ENCODE measurements at places on chromosomes 3 and 15.

DNA sequence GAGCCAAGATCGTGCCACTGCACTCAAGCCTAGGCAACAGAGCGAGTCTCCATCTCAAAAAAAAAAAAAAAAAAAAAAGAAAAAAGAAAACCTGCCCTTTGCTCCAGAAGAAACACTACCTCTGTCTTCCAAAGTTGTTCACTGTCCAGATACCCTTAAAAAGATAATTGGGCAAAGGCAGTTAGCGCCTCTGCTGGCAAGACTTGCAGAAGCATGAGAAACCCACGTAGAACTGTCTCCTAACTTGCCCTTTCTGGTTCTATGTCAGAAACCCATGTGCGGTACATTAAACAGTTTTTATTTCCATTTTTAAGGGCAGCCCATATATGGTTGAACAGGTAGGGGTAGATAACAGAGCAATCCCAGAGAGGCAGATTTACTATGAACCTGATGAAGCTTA is 1026.4 kb downstream of the ROBO2 start:
- DNase-seq: no peak

DNA sequence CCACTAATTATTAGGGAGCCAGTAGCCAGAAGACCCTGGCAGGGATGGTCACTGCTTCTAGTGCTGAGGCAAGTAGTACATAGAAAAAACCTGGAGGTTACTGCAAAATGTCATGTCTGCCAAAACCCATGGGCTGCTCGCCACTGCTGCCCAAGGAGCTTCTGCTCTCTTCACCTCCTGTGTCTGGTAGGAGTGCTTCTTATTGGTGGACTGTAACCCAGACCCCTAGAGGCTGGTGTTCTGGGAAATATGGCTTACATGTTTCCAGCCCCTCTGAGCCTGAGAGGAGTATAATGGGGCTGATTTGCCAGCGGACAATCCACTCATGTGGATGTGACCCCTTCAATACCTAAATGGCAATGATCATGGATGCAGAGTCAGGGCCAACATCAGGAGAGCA is 286.4 kb downstream of the EPHB1 start:
- DNase-seq: no peak

GRCh38 chr3:147699175-147699838 is 290.1 kb downstream of the ZIC1 start:
- DNase-seq: no peak

DNA sequence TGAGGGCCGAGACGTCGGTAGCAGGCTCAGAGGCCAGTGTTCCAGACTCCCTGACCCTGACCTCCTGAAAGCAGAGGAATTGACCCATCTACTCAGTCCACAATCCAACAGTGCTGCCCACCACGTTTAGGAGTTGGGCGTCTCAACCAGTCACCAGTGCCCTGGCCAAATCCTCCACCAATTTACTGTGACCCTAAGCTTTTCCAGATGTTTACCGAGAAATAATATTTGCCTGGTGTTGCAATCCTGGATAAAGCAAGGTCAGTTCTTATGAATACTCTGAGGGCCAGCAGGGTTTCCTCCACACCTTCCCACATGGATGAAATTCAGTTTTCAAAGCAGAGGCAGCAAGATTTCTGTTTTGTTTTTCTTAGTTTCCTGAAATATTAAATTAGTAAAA is 7.5 kb upstream of the APOD start:
- no peak for DNase-seq

DNA sequence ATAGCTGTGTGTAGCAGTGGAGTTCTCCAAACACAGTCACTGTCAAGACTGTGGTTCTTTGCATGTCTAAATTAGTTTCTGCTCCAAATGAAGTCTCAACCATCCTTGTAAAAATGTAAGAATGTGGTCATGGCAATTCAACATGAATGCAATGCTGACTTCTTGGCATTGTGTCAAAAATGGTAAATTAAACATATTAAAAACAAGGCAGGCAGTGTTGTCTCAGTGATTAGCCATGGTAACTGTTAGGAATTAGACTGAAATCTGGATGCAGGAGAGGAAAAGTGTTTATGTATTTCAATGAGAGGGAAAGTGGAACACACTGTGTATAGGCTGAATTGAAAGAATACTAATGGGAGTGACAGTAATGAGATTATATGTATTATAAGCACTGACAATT is 597.2 kb downstream of the EDEM1 start:
- no peak for DNase-seq

GRCh38 chr3:40623567-40623966 is 98.8 kb downstream of the ZNF621 start:
- no peak for DNase-seq

GRCh38 chr3:177515786-177516157 is 318.5 kb upstream of the TBL1XR1 start:
- DNase-seq: no peak
